ENCODE measurements at places on chromosomes 3 and 15.

- DNase-seq, result no peak
Measured at GRCh38 chr3:70989174-70989573, 594.4 kb downstream of the FOXP1 start.

DNA sequence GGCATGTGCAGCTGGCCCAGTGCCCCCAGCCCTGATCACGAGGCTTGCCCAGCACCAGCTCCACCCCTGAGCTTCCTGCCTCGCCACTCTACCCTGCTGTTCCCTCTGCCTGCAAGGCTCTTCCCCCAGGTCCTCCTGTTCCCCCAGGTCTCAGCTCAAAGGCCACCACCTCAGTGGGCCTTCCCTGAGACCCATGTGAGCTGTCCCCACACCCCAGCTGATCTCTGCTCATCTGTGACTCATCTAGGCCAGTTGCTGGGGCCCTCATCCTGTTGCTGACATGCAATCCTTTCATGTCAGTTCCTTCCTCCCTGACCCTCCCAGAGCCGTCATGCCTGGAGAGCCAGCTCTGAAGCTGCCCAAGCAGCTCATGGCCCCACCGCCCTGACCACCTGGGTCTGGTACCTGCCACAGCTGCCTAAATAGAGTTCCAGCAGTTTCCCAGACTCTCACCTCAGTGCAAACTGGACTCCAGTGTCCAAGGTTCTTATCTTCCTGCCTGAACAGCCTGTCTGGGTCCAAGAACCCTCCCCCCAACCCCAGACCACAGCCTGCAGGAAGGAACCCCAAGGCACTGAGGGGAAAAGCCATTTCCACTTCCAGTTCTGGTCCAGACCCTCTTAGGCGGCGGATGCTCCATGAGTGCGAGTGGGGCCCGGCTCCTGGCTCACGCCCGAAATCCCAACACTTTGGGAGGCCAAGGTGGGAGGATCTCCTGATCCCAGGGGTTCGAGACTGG, 116.6 kb upstream of the IQSEC1 start:
- no peak for DNase-seq

DNA sequence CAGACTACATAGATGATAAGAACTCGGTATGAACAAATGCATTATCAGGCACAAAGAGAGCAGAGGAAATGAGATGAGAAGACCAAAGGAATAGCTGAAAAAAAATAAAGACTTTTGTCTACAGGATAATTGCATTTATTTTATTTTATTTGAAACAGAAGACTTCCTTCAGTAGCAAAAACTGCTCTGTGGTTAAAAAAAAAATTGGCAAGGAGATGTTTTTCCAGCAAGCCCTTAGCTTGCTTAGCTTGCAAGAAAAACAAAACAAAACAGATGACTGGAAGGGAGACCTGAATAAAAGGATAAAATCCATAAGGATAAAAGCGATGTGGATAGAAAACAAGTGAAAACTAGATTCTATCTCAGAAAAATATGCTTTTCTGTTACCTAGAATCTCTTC, 9.1 kb upstream of the PPM1L start:
- DNase-seq, result no peak

- DNase-seq, result no peak
Measured at GRCh38 chr3:33047842-33048834, 48.8 kb downstream of the GLB1 start.

- DNase-seq, result no peak
Measured at GRCh38 chr3:15300323-15301078, 31.9 kb downstream of the SH3BP5 start.

DNA sequence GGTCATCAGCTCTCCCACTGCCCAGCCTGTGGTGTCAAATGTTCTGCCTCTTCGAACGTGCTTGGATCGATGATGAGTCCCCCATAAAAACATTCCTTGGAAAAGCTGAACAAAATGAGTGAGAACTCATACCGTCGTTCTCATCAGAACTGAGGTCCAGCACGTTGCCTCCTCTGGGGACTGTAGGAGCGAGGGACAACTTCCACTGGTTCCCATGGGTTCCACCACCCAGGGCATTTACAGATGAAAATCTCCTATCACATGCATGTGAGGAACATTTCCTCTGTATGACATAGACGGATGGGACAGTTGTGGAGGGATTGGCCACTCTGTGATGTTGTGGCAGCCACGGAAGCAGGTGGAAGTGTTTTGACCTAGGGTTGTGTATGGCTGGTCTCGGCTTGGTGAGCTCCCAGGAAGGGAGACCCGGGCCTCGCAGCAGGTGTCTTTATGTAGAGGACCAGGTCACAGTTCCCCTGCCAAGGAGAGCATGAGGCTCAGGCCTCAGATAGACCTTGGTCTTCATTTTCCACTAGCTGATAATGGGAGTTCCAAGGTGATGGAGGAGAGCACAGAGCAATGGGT, 113.0 kb downstream of the SNRPN start:
- no peak for DNase-seq

DNA sequence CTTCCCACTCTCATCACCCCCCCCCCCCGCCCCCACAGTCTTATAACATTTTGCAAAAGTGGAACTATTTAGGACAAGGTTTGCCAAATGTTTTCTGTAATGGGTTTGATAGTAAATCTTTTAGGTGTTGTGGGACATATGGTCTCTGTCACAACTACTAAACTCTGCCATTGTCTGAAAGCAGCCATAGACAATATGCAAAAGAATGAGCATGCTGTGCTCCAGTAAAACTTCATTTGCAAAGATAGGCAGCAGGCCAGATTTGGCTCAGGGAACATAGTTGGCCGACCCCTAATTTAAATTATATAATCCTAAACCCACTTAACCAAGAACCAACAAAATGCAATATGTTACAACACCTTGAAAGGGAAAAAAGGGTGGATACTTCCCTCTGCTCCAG, 46.4 kb downstream of the TIPARP start:
- DNase-seq, result no peak

DNA sequence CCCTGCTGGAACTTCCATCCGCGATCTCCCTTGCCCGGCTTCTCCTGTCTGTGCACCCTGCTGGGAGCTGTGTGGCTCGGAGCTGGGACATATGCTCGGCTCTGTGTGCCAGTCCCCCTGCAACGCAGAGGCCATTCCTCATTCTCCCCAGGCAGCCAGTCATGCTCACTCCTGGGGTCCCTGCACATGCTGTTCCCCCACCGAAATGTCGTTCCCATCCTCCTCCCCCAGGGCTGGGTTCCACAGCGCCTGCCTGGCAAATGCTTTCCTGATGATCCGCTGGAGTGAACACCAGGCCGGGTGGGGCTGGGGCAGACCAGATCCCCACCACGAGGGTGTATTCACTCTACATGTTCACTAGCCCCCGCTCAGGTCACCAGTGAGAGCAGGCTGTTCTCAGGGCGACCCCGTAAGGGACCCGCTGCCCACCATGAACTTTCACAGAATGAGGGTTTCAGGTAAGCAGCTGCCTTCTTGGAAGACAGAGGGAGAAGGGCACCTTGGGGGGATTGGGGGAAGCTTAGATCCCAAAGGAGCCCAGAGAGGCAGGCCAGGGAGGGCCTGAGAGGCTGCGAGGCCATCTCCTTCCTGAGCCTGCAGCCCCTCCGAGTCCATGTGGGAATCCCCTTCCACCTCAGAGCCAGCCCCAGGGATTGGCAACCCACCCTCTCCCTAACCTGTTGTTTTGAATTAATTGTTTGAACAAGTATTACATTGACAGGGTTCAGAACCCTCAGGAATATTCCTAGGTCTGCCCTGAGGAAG, 88.7 kb upstream of the IQSEC1 start:
- DNase-seq, result no peak

DNA sequence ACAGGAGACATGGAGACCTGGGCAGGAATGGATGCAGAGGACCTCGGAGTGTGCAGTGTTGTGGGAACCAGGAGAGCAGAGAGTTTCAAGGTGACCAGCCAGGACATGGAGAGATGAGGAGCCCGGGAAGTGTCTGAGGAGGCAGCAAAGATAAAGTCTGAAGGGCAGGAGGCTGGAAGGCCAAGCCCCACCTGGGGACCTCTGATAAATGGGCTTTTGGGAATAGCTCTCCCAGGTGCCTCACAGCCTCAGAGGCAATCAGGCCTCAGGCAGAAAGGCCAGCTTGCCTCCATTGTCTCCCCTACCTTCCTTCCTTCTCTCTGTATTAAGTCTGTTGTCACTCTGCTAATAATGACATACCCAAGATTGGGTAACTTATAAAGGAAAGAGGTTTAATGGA, 97.5 kb upstream of the TPM1 start:
- DNase-seq, result no peak

GRCh38 chr15:96338766-96339618, 8.5 kb downstream of the NR2F2 start:
- DNase-seq, result no peak
